Thyroid gland (tissue), 4 donors: ENCODE measurements at places on chromosomes 4 and X. TPM values are rescaled to one million over a fixed set of nuclear protein-coding genes. Genes with fewer than 3 reads are reported as not detected.
A peak's percentile ranks its signal among the peaks of the same experiment; 100 is the strongest.

GRCh38 chrX:47311932-47312774 is 58.2 kb upstream of the ZNF157 start:
- no peak overlapping the region for H3K4me3 ChIP-seq
- peak; percentile 53 for DNase-seq
- no peaks in the 10 kb centered on the region for H3K36me3 ChIP-seq

GRCh38 chr4:45346816-45347435 is 620.6 kb upstream of the GNPDA2 start:
- H3K27me3 ChIP-seq: no peaks in the 10 kb centered on the region
- no peak overlapping the region for H3K27ac ChIP-seq
- no peaks in the 10 kb centered on the region for H3K4me1 ChIP-seq
- H3K4me3 ChIP-seq: no peak overlapping the region
- no peaks in the 10 kb centered on the region for H3K36me3 ChIP-seq

GRCh38 chr4:14916554-14917297 is 85.6 kb upstream of the CPEB2 start:
- no peak overlapping the region for H3K4me3 ChIP-seq
- no peak for DNase-seq
- H3K27ac ChIP-seq: no peak overlapping the region
- H3K27me3 ChIP-seq: no peaks in the 10 kb centered on the region
- no peaks in the 10 kb centered on the region for H3K36me3 ChIP-seq

DNA sequence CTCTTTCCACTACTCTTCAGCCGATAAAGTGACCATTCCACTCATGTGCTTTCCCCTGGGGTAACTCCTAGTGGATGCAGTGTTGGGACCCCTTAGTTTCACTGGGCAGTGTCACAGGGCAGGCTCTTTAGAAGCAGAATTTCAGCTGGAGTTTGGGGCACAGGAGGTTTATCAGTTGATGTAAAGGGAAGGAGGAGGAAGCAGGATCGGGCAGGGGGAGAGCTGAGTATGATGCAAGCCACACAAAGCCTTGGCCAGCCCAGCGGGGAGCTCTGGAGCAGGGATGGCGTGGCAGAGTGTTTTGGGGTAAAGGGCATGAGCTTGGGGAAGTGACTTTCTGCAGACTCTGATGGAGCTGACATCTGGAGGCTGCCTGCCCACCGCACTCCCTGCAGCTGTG is 19.3 kb downstream of the WDR13 start:
- H3K4me3 ChIP-seq: no peak overlapping the region
- no peaks in the 10 kb centered on the region for H3K36me3 ChIP-seq
- H3K27me3 ChIP-seq: no peaks in the 10 kb centered on the region

GRCh38 chrX:12115377-12115776 is 22.9 kb upstream of the FRMPD4 start:
- H3K36me3 ChIP-seq: no peaks in the 10 kb centered on the region
- H3K27ac ChIP-seq: no peak overlapping the region
- no peaks in the 10 kb centered on the region for H3K27me3 ChIP-seq

GRCh38 chrX:71106427-71106826 is at the start of gene CXorf65:
Gene CXorf65, minus strand, starts transcription at chrX:71106740. Its CDS starts 184 bp downstream, at chrX:71106556.
- H3K4me1 ChIP-seq: no peaks in the 10 kb centered on the region
- no peak within 1 kb of the TSS for H3K27ac ChIP-seq
- no peak for DNase-seq
- no peaks in the 10 kb centered on the region for H3K36me3 ChIP-seq
- no peaks in the 10 kb centered on the region for H3K27me3 ChIP-seq

DNA sequence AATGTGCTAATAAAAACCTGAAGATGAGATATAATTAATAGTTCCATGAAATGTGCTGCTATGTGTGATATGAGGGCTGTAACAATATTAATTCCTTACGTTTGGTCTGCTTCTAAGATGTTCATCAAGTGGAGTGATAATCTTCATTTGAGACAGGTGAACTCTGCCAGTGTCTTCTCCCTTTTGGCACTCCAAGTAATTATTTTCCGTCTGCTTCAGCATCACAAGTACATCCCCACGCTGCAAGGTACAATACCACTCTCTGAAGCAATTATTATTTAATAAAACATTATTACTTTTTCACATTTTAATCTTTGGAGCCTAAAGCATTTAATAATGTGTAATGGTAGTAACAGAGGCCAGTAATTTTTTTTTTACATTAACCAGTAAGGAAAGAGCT is 44.4 kb downstream of the RPS3A start:
- DNase-seq: no peak
- H3K27me3 ChIP-seq: no peaks in the 10 kb centered on the region
- H3K4me1 ChIP-seq: no peaks in the 10 kb centered on the region
- H3K27ac ChIP-seq: no peak overlapping the region

DNA sequence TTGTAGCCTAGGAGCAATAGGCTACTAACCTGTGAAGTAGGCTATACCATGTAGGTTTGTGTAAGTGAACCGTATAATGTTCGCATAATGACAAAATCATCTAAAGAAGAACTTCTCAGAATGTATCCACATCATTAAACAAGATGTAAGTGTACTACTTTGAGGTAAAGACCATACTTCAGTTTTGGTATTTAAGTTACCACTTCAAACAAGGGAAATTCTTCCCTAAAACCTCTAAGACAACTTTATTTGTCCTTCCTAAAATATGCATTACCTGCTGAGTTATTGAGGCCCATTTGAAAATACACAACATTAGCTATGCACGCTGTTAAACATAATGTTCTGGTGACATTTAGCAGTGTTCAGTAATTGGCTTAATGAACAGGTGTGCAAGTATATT is 182.7 kb downstream of the RPA4 start:
- no peak overlapping the region for H3K4me3 ChIP-seq
- no peaks in the 10 kb centered on the region for H3K36me3 ChIP-seq
- H3K27me3 ChIP-seq: no peaks in the 10 kb centered on the region
- DNase-seq: no peak
- H3K4me1 ChIP-seq: no peaks in the 10 kb centered on the region

DNA sequence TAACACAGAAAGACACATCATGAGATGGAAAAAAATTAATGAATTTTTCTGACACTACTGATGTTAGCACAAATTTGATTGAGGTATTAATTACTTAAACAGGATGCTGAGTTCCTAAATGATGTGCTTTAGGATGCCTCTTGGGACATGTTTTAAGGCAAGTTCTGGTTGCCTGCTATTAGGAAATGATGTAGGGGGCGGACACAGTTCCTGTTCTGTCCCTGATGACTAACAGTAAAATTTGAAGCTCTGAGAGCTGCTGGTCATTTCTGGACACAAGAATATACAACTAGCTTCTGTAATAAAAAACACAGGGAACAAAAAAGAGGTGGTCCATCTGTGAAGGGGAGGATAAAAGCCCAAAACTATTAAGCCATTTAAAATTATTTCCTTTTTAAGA is 163.2 kb upstream of the ETNPPL start:
- no peaks in the 10 kb centered on the region for H3K27me3 ChIP-seq
- DNase-seq: no peak
- H3K4me3 ChIP-seq: no peak overlapping the region
- H3K4me1 ChIP-seq: no peaks in the 10 kb centered on the region

- peak; percentile 8 for DNase-seq
- peak overlapping the region; percentile 81 for H3K4me3 ChIP-seq
- no peaks in the 10 kb centered on the region for H3K36me3 ChIP-seq
- peaks cover 7% of the 10 kb centered on the region for H3K4me1 ChIP-seq
Measured at GRCh38 chr4:52658641-52659000, 480 bp downstream of the USP46 start.

DNA sequence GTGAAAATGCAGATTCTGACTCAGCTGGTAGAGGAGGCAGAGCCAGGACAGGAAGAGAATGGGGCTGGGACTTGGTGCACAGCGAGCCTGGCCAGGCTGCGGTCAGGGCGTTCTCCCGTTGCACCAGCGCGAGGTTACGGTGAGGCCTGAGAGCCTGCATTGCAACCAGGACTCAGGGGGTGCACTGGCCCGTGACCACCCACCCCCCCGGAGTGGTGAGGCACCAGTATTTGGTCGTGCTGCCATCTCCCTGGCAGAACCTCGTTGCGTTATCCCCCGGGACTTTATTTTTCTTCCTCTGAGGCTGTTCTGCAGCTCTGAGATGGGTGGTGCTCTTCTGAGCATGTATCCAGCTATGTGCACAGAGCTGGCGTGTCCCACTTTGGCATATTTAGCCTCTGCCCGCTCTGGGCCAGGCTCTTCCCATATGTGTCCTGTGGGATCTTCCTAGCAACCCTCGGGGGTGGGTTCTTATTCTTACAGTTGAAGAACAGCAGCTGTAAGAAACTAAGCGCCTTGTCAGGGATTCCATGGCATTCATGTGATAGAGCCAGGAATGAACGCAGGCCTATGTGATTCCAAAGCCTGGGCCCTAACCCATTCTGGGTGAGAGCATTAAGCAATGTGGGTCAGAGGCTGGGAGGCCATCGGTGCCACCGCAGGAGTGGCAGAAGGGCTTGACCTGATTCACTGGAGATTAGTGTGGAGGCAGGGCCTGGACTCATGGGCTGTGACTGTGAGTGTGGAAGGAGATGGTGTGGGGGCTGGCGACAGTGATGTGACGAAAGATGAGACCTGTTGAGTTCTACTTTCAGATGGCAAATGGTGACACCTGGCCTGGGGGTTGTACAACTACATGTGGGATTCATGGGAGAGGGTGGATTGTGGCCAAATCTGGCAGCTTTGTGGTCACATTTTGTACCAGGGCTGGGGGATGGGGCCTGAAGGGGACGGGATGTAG is 3.1 kb downstream of the TADA2B start:
- no peaks in the 10 kb centered on the region for H3K27me3 ChIP-seq
- H3K4me3 ChIP-seq: no peak overlapping the region
- peak overlapping the region; percentile 13 for H3K27ac ChIP-seq
- DNase-seq: peak; percentile 63

DNA sequence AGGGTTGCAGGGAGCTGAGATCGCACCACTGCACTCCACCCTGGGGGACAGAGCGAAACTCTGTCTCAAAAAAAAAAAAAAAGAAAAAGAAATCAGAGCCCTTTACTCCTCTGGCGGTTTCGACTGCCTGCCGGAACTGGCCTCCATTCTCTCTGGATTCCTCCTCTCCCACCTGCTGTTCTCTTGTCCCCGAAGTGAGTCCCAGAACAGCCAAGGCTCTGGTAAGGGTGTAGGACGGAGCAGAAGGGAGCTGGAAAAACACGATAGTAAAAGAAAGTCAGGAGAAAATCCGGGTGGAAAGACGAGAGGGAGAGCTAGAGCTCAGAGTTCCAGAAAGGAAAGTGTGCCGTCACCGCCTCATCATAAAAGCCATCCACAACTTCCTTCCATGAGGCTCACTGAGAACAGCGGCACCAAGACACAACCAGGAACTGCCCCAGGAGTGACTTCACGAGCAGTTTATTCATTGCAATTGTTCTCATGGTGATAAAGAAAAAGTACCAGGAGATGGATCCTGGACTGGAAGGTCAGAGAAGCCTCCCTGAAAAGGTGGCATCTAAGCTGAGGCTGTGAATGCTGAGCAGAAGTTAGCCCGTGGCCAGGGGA is 12.3 kb downstream of the TLR3 start:
- no peaks in the 10 kb centered on the region for H3K36me3 ChIP-seq
- H3K27me3 ChIP-seq: no peaks in the 10 kb centered on the region
- no peak overlapping the region for H3K27ac ChIP-seq
- no peaks in the 10 kb centered on the region for H3K4me1 ChIP-seq

GRCh38 chr4:36288731-36289426 is 7.5 kb downstream of the DTHD1 start:
- no peaks in the 10 kb centered on the region for H3K36me3 ChIP-seq
- DNase-seq: no peak
- peaks cover 22% of the 10 kb centered on the region for H3K4me1 ChIP-seq
- H3K4me3 ChIP-seq: no peak overlapping the region
- H3K27me3 ChIP-seq: no peaks in the 10 kb centered on the region

- no peak overlapping the region for H3K27ac ChIP-seq
- DNase-seq: no peak
- H3K4me3 ChIP-seq: no peak overlapping the region
- no peaks in the 10 kb centered on the region for H3K4me1 ChIP-seq
- no peaks in the 10 kb centered on the region for H3K36me3 ChIP-seq
- H3K27me3 ChIP-seq: no peaks in the 10 kb centered on the region
Measured at GRCh38 chrX:125826774-125827451, 339.2 kb downstream of the DCAF12L2 start.

DNA sequence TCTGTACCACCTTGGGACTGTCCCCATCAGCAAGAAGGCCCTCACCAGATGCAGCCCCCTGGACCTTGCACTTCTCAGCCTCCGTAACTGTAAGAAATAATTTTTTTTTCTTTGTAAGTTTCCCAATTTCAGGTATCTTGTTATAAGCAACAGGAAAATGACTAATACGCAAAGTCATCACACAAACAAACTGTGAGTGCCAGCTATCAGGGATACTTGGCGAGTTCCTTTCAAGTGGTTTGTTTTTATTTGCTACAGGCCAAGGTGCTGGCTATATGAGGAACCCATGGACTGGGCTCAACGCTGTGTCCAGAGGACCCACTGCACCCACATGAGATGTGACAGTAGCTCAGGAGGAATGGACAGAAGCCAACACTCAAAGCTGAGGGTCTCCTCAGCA is 11.5 kb upstream of the GPM6B start:
- H3K36me3 ChIP-seq: no peaks in the 10 kb centered on the region
- H3K27ac ChIP-seq: no peak overlapping the region
- H3K27me3 ChIP-seq: no peaks in the 10 kb centered on the region
- no peak for DNase-seq
- no peak overlapping the region for H3K4me3 ChIP-seq

DNA sequence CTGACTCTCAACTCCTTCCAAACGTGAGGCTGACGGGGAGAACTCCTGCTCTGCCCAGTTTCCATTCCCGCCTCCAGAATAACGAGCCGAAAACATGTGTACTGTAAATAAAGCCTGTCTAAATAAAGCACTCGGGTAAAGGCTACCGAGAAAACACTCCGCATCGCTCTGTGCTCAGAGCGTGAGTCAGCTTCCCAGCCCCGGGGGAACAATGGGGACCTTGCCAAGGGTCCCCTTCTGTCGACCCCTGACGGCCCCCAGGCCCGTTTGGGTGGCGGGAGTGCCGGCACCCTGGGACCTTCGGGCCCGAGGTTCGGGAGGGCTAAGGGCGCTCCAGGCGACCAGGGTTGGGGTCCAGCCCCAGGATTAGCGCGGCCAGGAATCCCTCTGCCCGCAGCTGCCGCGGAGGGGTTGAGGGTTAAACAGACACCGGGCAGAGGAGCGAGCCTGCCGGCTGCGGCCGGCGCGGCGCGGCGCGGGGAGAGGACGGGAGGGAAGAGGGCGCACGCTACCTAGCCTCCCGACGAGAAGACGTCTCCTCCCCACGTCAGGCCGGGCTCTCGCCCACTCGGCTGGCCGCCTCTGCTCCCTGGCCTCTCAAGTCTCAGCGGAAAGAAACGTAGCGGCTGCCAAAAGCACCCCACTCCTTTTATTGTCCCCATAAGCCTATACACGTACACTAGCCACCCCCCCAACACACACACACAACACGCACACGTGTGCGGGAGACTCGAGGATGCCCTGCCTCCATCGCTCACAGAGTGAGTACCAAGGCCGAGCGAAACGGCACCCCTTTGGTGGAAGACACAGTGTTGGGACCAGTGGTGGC is 85.5 kb downstream of the BCOR start:
- H3K4me3 ChIP-seq: no peak overlapping the region
- DNase-seq: no peak
- no peaks in the 10 kb centered on the region for H3K27me3 ChIP-seq
- peak overlapping the region; percentile 87 for H3K27ac ChIP-seq

GRCh38 chr4:94334476-94334875 is 8.2 kb downstream of the HPGDS start:
- H3K27me3 ChIP-seq: no peaks in the 10 kb centered on the region
- no peak overlapping the region for H3K27ac ChIP-seq
- no peak overlapping the region for H3K4me3 ChIP-seq
- no peaks in the 10 kb centered on the region for H3K4me1 ChIP-seq
- DNase-seq: no peak
- H3K36me3 ChIP-seq: no peaks in the 10 kb centered on the region

NEXMIF gene
- 1.6 TPM for total RNA-seq

TCEAL9 gene
- total RNA-seq: 140 TPM

VMA21 gene
- total RNA-seq: 39.4 TPM

L1CAM gene
- total RNA-seq: 2.2 TPM

HEPH gene
- total RNA-seq: 11.9 TPM

PITX2 gene
- total RNA-seq: not detected

VEGFC gene
- 40.2 TPM for total RNA-seq

TLR1 gene
- 6.5 TPM for total RNA-seq

MEPE gene
- total RNA-seq: not detected

RBMXL3 gene
- total RNA-seq: not detected
